ENCODE measurements at places on chromosomes 12 and 14.

- DNase-seq = no peak
Observed at GRCh38 chr12:53244337-53244736, 12.3 kb upstream of the RARG start.

GRCh38 chr14:56378046-56378445 lies 201.6 kb upstream of the TMEM260 start:
- no peak for DNase-seq

DNA sequence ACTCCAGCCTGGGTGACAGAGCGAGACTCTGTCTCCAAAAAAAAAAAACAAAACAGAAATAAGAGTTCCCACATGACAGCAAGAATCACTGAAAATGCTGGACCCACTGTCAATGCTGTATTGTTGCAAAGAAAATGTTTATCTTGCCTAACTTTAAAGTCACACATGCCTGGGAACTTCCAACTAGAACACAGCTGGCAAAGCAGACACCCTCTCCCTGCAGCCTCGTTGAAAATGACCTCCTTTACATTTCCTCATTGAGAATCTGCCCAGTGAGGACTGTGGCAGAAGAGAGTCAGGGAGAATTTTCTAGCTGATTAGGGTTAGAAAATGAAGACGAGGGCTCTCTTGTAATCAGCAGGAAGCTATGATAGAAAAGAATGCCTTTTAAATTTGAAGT lies 42.8 kb upstream of the TCL1A start:
- DNase-seq = no peak

DNA sequence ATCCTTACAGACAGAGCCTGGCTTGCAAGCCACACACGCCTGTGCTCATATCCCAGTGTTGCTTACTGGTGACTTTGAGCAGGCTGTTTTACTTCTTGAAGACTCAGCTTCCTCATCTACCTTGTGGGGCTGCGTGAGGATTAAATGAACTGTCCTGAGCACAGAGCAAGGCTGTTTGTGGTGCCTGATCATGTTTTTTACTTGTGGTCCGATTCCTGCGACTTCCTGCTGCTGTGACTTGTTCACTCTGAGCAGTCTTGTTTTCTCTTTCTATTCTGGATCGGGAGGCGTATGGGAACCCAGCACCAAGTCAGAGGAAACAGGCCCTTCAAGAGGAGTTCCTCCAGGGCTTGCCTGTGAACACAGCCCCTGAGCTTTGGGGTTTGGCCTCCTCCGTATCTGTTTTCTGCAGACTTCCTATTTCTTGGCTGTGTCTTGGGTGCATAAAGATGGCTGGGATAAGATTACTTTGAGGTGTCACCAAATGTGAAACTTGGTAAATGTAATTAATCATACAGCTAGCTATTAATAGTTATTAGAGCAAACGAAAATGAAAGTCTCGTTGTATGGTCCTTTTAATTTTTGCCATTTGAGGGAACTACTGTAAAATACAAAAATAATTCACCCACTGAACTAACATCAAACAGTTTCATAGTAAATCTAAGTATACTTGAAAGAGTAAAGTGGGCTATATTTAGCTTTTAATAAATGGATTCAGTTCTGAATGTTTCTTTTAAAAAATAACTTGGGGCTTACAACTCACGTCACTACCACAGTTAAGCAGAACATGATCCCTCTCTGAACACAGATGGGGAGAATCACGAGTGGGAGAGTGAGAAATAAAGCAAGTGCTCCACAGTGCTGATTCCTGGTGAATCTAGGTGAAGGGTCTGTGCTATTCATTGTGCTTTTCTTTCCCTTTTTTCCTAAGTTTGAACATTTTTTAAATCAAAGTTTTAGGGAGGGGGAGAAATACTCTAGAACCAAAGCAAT lies 251.5 kb downstream of the FOXN3 start:
- no peak for DNase-seq

DNA sequence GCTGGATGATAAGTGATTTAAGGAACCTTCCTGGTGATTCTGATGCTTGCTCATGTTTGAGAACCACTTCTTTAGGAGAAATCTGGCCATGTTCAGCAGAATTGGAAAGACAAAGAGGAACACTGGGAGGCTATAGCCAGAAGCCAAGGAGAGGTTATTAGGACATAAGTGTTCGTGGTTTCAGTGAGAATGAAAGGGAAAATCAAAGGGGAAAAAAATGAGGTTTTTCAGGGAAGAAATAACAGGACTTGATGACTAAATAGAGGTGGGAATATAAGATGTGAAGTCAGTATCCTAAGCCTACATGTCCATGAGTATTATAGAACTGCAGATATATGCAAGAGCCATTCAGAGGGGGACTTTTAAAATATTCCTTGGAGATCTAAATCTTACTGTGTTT lies 95.6 kb downstream of the DAAM1 start:
- DNase-seq = no peak

DNA sequence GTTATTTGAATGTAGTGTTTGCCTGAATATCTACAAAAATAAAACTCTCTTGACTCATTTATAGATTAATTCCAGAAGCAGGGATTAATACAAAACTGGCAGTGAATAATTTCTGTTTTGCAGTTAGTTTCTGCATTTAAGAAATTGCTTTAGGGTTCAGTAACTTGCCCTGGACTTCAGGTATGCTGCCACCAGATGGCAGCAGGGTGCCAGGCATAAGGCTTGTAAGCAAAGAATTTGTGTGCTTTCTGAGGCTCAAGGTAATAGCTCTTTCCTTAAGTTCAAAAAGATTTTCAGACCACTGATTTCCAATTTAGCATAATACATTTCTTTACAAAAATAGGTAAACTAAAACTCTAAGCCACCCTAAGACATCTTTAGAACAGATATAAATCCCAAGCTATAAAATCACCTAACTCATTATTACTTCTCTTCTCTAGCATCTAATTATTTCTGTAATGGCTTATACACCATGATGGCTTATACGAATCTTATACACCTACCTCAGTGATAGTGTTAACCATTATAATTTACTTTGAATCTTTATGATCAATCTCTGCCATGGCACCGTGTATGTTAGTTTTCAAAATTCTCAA lies 398.3 kb downstream of the APAF1 start:
- peak; percentile 31 for DNase-seq

DNA sequence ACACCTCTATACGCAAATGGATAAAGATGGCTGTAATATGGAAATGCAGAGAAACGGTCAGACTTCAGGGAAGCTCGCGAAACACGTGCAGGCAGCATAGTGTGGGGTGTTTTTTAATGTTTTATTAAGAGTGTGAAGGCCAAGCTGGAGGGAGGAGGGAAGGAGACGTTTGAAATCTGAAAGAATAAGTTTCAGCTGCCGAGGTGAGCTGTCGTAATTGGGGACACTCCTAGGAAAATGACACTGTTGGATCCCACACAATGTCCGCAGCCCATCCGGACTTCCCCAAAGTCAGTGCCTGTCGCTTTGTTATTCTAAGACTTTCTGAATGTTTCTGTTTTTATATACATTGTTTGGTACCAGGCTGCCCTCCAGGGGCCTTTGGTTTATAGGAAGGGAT lies 8.3 kb downstream of the FZD10 start:
- no peak for DNase-seq

GRCh38 chr14:94601884-94602391 lies 10.3 kb upstream of the SERPINA3 start:
- DNase-seq = no peak

- DNase-seq = no peak
Observed at GRCh38 chr12:41558671-41559070, 370.6 kb downstream of the PDZRN4 start.

- no peak for DNase-seq
Observed at GRCh38 chr12:113440336-113440735, 18.2 kb downstream of the SDSL start.

- DNase-seq = no peak
Observed at GRCh38 chr12:117674313-117674712, 294.5 kb downstream of the KSR2 start.

GRCh38 chr12:114430306-114430705 lies 24.4 kb upstream of the TBX5 start:
- no peak for DNase-seq

DNA sequence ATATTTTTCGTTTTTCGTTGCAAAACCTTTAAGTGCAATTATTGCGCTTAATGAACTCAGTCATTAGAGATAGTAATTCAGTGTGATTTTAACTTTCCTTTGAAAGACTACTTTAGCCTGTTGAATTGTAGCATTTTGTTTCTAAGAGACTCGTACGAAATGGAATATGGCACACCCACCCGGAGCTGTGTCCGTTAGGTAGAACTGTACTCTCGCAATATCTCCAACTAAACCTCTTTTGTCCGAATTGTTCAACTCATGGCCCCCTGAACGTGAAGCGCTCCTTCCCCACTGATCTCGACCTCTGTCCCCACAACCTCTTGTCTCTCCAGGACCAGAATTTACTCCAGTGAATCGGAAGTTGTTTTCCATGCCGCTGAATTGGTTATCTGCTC lies 800 bp downstream of the PCNX4 start:
- no peak for DNase-seq

GRCh38 chr14:72633551-72633950 lies 260.4 kb downstream of the DPF3 start:
- DNase-seq = no peak

- DNase-seq = no peak
Observed at GRCh38 chr14:86777963-86778602, 1214.9 kb downstream of the GALC start.

DNA sequence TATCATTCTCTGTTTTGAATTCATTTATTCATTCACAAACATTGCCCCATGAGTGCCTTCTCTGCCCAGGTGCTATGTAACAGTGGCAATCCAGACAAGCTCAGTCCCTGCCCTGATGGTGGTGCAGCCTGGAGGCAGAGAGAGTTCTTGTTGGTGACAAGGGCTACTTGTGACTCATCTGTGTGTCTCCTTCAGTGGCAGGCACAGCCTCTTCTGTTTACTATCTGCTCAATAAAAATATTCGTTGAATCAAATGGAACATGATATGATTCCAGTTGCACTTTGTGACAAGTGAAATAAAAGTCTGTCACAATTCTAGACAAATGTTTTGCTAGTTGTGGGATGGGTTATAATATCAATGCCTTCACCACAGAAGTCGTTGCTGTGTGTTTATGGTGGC lies 20.6 kb upstream of the CPM start:
- DNase-seq = no peak

- no peak for DNase-seq
Observed at GRCh38 chr14:62015243-62015642, 253.0 kb downstream of the SNAPC1 start.

GRCh38 chr14:50320283-50320682 lies 8.2 kb downstream of the DMAC2L start:
- DNase-seq = no peak

GRCh38 chr12:49832836-49833421 lies 4.7 kb upstream of the NCKAP5L start:
- no peak for DNase-seq

- no peak for DNase-seq
Observed at GRCh38 chr12:48454667-48455066, 17.7 kb upstream of the ANP32D start.

DNA sequence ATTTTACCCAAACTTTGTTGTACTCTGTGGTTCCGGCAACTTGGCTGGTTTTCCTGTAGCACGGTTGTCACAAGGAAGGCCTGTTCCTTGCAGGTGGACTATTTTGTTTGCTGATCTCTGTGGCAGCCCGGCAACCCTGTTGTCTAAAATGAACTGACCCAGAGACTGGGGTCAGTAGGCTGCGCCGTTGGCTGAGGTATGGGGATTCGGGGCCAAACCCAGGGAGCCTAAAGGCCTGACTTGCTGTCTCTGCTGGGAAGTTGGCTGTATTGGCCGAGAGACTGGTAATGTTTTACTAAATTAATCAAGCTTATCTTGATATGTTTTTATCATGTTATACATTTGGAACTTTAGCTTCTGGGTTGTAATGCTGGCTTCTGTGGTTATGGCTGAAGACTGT lies 13.8 kb downstream of the SMIM41 start:
- DNase-seq = no peak

GRCh38 chr12:114248527-114248926 lies 157.4 kb downstream of the TBX5 start:
- no peak for DNase-seq

- DNase-seq = peak; percentile 34
Observed at GRCh38 chr12:131511391-131511802, 199.5 kb upstream of the SFSWAP start.

DNA sequence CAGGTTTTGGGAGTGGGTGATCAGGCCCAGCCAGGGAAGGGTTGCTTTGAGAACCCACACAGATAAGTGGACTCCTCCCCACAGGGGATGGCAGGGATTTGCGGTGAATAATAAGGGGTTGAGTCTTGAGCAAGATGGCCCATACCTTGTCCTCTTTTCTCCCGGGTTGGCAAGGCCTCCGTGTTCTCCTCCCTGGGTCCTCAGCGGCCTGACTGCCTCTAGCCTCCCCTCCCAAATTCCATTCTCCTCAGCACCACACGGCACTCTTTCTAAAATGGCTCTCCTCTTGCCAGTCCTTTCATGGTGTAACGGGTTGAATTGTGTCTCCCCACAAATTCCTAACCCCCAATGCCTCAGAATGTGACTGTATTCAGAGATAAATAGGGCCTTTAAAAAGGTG lies 70.0 kb downstream of the CHST11 start:
- no peak for DNase-seq

DNA sequence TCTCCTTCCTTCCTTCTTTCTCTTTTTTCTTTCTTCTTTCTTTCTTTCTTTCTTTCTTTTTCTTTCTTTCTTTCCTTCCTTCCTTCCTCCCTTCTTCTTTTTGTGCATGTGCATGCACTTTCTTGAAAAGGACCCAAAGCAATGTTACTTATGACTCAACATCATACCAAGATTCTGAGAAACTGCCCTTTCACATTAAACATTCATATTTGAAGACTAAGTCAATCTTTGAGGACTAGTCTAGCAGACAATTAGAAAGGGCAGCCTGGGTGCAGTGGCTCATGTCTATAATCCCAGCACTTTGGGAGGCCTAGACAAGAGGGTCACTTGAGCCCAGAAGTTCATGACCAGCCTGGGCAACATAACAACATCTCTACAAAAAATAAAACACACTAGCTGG lies 212.8 kb upstream of the KITLG start:
- DNase-seq = no peak

GRCh38 chr12:2234646-2235350 lies 182.0 kb downstream of the CACNA1C start:
- DNase-seq = no peak

- DNase-seq = no peak
Observed at GRCh38 chr14:99937475-99938244, 127.6 kb upstream of the EVL start.

DNA sequence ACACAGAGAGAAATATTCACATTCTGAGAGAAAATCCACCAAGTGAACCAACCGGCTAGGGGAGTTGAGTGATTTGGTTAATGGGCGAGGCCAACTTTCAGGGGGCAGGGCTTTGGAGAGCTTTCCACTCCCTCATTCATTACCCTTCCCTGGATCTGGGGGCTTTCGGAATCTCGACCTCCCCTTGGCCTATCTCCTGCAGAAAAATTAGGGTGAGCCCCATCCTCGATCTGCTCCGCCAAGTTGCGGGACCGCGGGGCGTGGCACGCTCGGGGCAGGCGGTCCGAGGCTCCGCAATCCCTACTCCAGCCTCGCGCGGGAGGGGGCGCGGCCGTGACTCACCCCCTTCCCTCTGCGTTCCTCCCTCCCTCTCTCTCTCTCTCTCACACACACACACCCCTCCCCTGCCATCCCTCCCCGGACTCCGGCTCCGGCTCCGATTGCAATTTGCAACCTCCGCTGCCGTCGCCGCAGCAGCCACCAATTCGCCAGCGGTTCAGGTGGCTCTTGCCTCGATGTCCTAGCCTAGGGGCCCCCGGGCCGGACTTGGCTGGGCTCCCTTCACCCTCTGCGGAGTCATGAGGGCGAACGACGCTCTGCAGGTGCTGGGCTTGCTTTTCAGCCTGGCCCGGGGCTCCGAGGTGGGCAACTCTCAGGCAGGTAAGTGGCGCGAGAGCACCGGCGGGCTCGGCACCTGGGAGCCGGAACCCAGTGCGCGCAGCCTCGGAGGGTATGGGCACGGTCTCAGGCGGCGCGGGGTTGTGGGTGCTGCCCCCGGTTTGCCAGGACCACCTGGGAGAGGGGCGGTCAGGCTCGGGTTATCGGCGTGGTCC lies at the start of gene ERBB3:
TSS of gene ERBB3 (plus strand) at position 443 of the 833 bp plus-strand sequence. CDS start at position 579, 136 bp downstream.
- peak; percentile 66 for DNase-seq

All from activated T-cell treated with anti-CD3 and anti-CD28 coated beads for 48 hours (primary cell).